SK-N-SH treated with all-trans-retinoic acid at 6 μM for 48 hours (cell line): ENCODE measurements at places on chromosomes 3 and 15.

GRCh38 chr3:55296030-55296429, 191.1 kb downstream of the WNT5A start:
- peak; percentile 85 for ATAC-seq

- ATAC-seq, result no peak
These were observed 40.4 kb downstream of the ETFA start for GRCh38 chr15:76270876-76271275.

GRCh38 chr3:137642831-137643230, 121.3 kb upstream of the SOX14 start:
- ATAC-seq, result no peak

DNA sequence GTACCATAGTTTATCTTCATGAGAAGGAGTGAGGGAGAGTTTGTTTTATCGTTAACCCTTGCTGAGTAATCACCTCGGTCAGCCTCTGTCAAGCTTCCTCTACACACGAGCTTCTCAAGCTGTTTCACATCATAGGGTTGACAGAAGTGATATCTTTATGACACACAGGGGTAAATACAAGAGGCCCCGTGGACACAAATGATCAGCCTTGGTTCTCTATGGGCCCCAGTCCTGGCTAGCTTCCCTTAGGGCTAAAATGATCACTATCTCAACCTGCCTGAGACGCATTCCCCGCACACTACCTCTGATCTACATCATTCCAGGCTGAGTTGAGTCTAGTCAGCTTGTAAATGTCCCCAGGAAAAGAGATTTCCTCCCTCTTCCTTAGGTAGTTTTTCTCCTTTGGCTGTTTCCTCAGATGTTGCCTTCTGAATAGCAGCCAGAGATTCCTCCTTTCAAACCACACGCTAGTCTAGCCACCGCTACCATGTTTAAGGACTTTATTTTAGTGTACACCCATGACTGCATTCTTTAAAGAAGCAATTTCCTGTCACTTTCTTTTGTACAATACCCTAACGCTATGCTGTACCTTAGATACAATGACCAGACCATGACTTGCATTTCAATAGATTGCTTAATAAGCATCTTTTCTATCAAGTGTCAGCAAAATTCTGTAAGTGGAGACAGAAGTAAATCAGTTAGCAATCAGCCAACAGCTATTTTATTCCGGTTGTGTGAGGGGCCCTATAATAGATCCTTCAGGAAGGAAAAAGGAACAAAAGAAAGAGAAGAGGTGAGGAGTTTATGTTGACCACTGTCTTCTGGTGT, 35.1 kb upstream of the PPARG start:
- no peak for ATAC-seq

- no peak for ATAC-seq
These were observed 26.1 kb downstream of the FMN1 start for GRCh38 chr15:33168444-33168843.

DNA sequence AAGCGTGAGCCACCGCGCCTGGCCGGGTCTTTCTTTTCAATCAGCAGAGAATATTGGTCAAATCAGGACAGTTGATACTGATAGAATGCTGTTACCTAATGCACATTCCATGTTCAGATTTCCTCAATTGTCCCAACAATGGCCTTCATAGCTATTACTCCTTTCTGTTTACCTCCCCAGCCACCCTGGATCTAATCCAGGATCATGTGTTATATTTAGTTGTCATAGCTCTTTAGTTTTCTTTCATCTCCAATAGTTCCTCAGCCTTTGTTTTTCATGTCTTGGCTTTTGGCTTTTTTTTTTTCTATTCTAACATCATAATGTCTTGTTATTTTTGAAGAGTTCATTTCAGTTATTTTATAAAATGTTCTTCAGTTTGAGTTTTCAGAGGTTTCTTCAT, 14.6 kb downstream of the USP3 start:
- no peak for ATAC-seq

DNA sequence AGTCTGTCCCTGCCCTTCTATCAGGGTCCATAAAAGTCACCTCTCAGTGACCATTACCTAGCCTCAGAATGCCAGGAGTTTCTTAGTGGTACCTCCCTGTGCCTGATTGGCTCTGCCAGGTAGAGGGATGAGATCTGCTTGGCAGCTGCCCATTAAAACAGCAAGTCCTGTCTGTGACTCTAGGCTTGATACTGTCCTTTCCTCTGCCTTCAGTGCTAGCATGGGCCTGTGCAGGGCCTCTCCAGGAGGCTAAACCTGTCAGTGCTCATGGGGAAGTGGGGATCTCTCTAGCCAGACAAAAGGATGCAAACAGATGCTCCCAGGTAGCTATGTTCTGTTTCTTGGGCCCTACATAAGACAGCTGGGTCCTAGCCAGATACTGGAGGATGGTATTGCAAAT, 10.0 kb upstream of the MANF start:
- ATAC-seq, result no peak
